HepG2 (cell line): ENCODE measurements at places on chromosomes 6 and 20.

DNA sequence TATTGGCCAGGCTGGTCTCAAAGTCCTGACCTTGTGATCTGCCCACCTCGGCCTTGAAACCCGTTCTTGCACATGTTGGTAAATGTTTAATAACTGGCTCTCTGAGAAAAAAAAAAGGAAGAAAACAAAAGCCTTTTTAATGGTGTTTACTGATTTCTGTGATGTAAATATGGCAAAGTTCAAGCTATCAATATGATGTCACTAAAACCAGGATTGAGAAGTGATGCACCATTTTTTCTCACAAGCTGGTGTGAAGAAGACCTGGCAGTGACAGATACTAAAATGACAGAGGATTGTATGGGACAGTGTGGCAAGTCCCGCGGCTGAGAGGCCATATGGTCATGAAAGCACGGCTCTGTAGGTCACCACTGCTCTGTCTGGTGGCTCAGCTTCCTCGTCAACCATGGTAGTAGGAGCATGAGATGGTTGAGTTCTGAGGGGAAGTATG, 196.3 kb upstream of the SUPT3H start:
- no peaks in the 10 kb centered on the region for H3K27me3 ChIP-seq
- no peak overlapping the region for H3K27ac ChIP-seq
- H3K4me3 ChIP-seq: no peak overlapping the region
- peak; percentile 53 for DNase-seq
- H3K4me1 ChIP-seq: peaks cover 24% of the 10 kb centered on the region

- no peak overlapping the region for H3K4me3 ChIP-seq
- H3K27me3 ChIP-seq: peaks cover 3% of the 10 kb centered on the region; the same call in 1 of the 2 replicates
- H3K4me1 ChIP-seq: no peaks in the 10 kb centered on the region
- no peak for DNase-seq
Measured at GRCh38 chr20:46228670-46229069, 79.6 kb downstream of the CDH22 start.

DNA sequence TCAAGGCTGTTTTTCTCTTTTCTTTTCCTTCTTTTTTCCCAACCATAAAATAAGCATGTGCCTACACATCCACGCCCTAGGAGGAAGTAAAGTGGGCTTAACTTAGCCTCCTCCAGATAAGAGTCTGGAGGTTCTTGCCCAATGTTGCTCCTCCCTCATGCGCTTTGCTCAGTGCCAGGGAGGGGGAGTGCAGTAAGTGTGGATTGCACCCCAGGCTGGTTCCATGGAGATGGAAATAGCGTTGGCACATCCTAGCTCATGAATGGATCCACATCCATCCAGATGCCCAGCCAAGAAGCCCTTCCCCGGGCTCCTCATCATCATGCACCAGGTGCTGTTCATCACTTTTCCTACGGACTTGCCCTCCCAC, 58.2 kb downstream of the NEDD9 start:
- H3K27ac ChIP-seq: no peak overlapping the region
- no peak for DNase-seq
- H3K27me3 ChIP-seq: no peaks in the 10 kb centered on the region
- no peak overlapping the region for H3K4me3 ChIP-seq
- peaks cover 45% of the 10 kb centered on the region for H3K4me1 ChIP-seq

GRCh38 chr20:40643891-40644290, 45.1 kb downstream of the MAFB start:
- no peak for DNase-seq
- peaks cover 8% of the 10 kb centered on the region; the same call in 1 of the 2 replicates for H3K4me1 ChIP-seq
- no peak overlapping the region for H3K4me3 ChIP-seq
- H3K27me3 ChIP-seq: no peaks in the 10 kb centered on the region
- no peaks in the 10 kb centered on the region for H3K36me3 ChIP-seq

DNA sequence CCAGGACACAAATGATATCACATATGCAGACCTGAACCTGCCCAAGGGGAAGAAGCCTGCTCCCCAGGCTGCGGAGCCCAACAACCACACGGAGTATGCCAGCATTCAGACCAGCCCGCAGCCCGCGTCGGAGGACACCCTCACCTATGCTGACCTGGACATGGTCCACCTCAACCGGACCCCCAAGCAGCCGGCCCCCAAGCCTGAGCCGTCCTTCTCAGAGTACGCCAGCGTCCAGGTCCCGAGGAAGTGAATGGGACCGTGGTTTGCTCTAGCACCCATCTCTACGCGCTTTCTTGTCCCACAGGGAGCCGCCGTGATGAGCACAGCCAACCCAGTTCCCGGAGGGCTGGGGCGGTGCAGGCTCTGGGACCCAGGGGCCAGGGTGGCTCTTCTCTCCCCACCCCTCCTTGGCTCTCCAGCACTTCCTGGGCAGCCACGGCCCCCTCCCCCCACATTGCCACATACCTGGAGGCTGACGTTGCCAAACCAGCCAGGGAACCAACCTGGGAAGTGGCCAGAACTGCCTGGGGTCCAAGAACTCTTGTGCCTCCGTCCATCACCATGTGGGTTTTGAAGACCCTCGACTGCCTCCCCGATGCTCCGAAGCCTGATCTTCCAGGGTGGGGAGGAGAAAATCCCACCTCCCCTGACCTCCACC, 42.2 kb downstream of the SIRPA start:
- no peaks in the 10 kb centered on the region for H3K4me1 ChIP-seq
- no peaks in the 10 kb centered on the region for H3K36me3 ChIP-seq
- H3K27me3 ChIP-seq: no peaks in the 10 kb centered on the region
- DNase-seq: no peak
- no peak overlapping the region for H3K27ac ChIP-seq

DNA sequence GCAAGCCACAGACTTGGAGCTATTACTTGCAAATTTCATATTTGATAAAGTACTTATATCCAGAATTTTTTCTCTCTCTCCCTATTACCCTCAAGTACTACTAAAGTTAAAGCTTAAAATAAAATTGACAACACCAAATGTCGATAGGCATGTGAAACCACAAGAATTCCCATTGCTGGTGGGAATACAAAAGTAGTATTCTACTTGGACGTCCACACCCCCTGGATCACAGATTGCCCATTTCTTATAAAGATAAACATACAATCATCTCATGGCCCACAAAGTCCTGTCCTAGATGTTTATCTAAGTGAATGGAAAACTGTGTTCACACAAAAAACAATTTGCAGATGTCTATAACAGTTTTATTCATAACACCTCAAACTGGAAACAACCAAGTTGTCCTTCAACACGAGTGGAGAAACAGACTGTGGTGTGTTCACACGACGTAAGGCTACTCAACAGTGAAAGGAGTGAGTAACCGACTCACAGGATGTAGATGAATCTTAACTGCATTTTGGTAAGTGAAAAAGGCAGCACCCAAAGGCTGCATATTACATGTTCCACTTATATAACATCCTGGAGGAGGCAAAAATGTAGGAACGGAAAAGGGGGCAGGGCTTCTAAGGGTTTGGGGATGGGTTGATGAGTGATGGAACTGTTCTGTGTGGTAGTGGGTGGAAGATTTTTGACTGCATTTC, 297.4 kb downstream of the THBS2 start:
- H3K4me3 ChIP-seq: no peak overlapping the region
- peaks cover 3% of the 10 kb centered on the region; the same call in 1 of the 2 replicates for H3K27me3 ChIP-seq
- no peaks in the 10 kb centered on the region for H3K4me1 ChIP-seq
- no peak for DNase-seq

GRCh38 chr6:170294298-170294730, 3.4 kb upstream of the DLL1 start:
- H3K27ac ChIP-seq: no peak overlapping the region
- H3K36me3 ChIP-seq: no peaks in the 10 kb centered on the region
- H3K4me1 ChIP-seq: peaks cover 28% of the 10 kb centered on the region
- peaks cover 85% of the 10 kb centered on the region for H3K27me3 ChIP-seq

GRCh38 chr6:87902383-87902782, 145.3 kb upstream of the SPACA1 start:
- H3K4me1 ChIP-seq: peaks cover 54% of the 10 kb centered on the region
- no peak overlapping the region for H3K4me3 ChIP-seq
- DNase-seq: no peak
- H3K27ac ChIP-seq: no peak overlapping the region
- H3K27me3 ChIP-seq: no peaks in the 10 kb centered on the region

DNA sequence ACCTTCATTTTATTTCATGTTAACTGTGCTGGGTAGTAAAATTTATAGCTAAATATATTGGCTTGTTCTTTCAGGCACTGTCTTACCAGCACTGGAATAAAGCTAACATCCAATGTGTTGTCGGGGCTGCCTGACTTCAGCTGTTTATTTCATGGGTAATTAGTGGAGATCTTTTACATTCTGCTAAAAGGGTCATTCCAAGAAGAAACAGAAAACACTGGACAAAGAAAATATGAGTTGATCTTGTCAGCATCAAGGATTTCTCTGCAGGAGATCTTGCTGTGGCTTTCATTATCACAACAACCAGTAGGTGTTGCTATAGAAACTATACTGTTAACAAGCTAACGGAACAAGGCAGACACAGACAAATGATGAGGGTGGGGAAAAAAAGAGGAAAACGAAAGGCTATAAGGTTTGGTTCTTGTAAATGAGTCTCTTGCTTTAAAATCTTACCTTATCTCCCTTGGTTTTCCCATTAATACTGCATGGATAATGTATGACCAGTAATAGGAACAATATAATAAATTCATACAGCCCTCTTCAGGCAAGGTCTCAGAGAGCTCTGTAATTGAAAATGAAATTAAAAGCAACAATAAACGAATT, 206.8 kb downstream of the SIM1 start:
- no peaks in the 10 kb centered on the region for H3K27me3 ChIP-seq
- no peaks in the 10 kb centered on the region for H3K4me1 ChIP-seq
- DNase-seq: peak; percentile 9
- H3K36me3 ChIP-seq: no peaks in the 10 kb centered on the region
- H3K4me3 ChIP-seq: no peak overlapping the region
- H3K27ac ChIP-seq: no peak overlapping the region

- no peak overlapping the region for H3K27ac ChIP-seq
- H3K36me3 ChIP-seq: no peaks in the 10 kb centered on the region
- no peak overlapping the region for H3K4me3 ChIP-seq
- H3K27me3 ChIP-seq: no peaks in the 10 kb centered on the region
Measured at GRCh38 chr6:28568515-28569108, 42.9 kb downstream of the GPX5 start.

GRCh38 chr6:166312832-166313231, 4.6 kb upstream of the PRR18 start:
- peaks cover 21% of the 10 kb centered on the region for H3K4me1 ChIP-seq
- peaks cover 31% of the 10 kb centered on the region for H3K27me3 ChIP-seq
- no peaks in the 10 kb centered on the region for H3K36me3 ChIP-seq
- no peak overlapping the region for H3K27ac ChIP-seq
- no peak for DNase-seq

DNA sequence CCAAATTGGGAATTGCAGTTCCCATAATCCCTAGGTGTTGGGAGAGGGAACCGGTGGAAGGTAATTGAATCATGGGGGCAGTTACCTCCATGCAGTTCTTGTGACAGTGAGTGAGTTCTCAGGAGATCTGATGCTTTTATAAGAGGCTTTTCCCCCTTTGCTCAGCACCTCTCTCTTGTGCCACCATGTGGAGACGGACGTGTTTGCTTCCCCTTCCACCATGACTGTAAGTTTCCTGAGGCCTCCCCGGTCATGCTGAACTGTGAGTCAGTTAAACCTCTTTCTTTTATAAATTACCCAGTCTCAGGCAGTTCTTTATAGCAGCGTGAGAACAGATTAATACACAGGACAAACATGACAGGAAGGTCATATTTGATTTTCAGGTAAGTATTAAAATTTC, 25.3 kb upstream of the HECA start:
- no peaks in the 10 kb centered on the region; the same call in 2 of the 3 replicates for H3K27me3 ChIP-seq
- H3K36me3 ChIP-seq: no peaks in the 10 kb centered on the region
- H3K4me3 ChIP-seq: no peak overlapping the region
- H3K4me1 ChIP-seq: no peaks in the 10 kb centered on the region

- H3K4me1 ChIP-seq: peaks cover 53% of the 10 kb centered on the region
- no peak overlapping the region for H3K27ac ChIP-seq
- H3K36me3 ChIP-seq: no peaks in the 10 kb centered on the region
- no peak for DNase-seq
- H3K4me3 ChIP-seq: no peak overlapping the region
Measured at GRCh38 chr6:73558624-73559398, 38.0 kb upstream of the EEF1A1 start.

GRCh38 chr6:155201461-155202226, 62.2 kb upstream of the CLDN20 start:
- H3K4me1 ChIP-seq: no peaks in the 10 kb centered on the region
- H3K27ac ChIP-seq: no peak overlapping the region
- H3K27me3 ChIP-seq: no peaks in the 10 kb centered on the region
- H3K4me3 ChIP-seq: no peak overlapping the region

DNA sequence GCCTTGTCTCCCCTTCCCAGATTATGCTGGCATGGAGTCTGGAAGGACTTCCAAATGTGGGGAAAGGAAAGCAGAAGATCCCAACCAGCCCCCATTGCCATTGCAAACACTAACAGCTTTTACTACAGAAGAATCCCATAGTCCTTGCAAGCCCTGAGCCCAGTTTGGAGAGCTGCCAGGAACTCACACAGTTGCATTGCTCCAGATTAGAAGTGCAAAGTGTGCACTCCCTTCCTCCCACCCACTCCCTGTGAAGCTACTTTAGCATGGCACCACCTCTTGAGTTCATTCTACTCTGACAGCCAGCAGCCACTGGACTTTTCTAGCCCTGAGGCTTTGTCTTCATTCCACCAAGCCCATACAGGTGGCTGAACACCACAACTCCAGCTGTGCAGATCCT, 67.6 kb downstream of the SLC22A2 start:
- no peaks in the 10 kb centered on the region for H3K4me1 ChIP-seq
- H3K4me3 ChIP-seq: no peak overlapping the region
- no peak overlapping the region for H3K27ac ChIP-seq
- DNase-seq: peak; percentile 13
- H3K27me3 ChIP-seq: no peaks in the 10 kb centered on the region

GRCh38 chr6:112086744-112087135, 542 bp downstream of the TUBE1 start:
- no peaks in the 10 kb centered on the region for H3K27me3 ChIP-seq
- peak overlapping the region; percentile 97 for H3K4me3 ChIP-seq
- peak overlapping the region; percentile 63 for H3K27ac ChIP-seq

DNA sequence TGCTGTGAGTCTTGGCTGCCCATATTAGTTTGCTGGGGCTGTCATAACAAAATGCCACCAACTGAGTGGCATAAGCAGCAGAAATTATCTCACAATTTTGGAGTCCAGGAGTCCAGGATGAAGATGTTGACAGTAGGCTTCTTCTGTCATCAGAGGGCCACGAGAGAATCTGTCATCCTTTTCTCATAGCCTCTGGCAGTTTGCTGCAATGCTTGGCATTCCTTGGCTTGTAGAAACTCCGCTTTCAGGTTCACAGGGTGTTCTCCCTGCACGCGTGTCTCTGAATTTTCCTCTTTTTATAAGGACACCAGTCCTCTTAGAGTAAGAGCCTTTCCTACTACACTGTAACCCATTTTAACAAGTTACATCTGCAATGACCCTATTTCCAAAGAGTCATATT, 838.4 kb downstream of the TFAP2A start:
- H3K36me3 ChIP-seq: no peaks in the 10 kb centered on the region
- no peak overlapping the region for H3K27ac ChIP-seq
- no peaks in the 10 kb centered on the region for H3K4me1 ChIP-seq
